GM23338 (cell line): ENCODE measurements at places on chromosomes 11 and 22. TPM values are rescaled to one million over a fixed set of nuclear protein-coding genes. Genes with fewer than 3 reads are reported as not detected.

Gene TEX54
- not detected in 2 replicates for total RNA-seq

Gene FGF3
- total RNA-seq = 1.2 TPM in 1 of 2 replicates, not detected in the other

Gene DBX1
- total RNA-seq = not detected in 2 replicates

Gene SLC16A8
- total RNA-seq = 0.66 and 1.0 TPM in 2 replicates

Gene ZFP91
- 30.0 and 30.2 TPM in 2 replicates for total RNA-seq

Gene TMPRSS6
- not detected in 2 replicates for total RNA-seq

Gene OR52L1
- 0.17 TPM in 1 of 2 replicates, not detected in the other for total RNA-seq

Gene RFPL2
- total RNA-seq = 1.3 TPM in 1 of 2 replicates, not detected in the other

Gene PDE3B
- 16.9 and 21.3 TPM in 2 replicates for total RNA-seq

Gene UPK3A
- total RNA-seq = 0.89 TPM in 1 of 2 replicates, not detected in the other

Gene CNIH2
- 9.2 and 10.8 TPM in 2 replicates for total RNA-seq

Gene ARHGAP8
- total RNA-seq = 45.4 and 62.8 TPM in 2 replicates

Gene GAS2
- 5.0 and 6.7 TPM in 2 replicates for total RNA-seq

DNA sequence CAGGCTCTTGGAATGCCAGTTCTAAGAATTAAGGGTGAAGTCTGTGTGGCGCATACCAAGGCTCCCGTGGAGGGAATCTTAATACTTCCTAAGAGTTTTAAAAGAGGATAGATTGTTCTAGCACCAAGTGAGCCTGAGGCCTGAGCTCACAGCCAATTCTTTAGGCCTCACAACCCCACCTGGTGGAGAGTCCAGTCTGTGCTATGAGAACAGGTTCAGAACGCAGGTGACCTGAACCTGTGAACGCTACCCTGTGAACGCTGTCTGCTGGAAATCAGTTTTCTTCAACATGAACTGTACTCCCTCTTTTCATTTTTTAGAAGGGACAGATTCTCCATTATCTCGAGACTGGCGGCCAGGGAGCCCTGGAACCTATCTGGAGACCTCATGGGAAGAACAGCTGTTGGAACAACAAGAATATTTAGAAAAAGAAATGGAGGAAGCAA is 43.2 kb upstream of the DLAT start:
- H3K36me3 ChIP-seq = no peaks in the 10 kb centered on the region; the same call in 1 of the 2 replicates
- H3K4me3 ChIP-seq = peak overlapping the region; percentile 26
- H3K4me1 ChIP-seq = peaks cover 33% of the 10 kb centered on the region
- H3K27me3 ChIP-seq = no peaks in the 10 kb centered on the region

GRCh38 chr11:111259896-111260295 is 14.4 kb downstream of the POU2AF2 start:
- no peaks in the 10 kb centered on the region for H3K36me3 ChIP-seq
- no peak for DNase-seq
- H3K4me3 ChIP-seq = no peak overlapping the region

- H3K27me3 ChIP-seq = no peaks in the 10 kb centered on the region
- H3K4me1 ChIP-seq = no peaks in the 10 kb centered on the region
- no peaks in the 10 kb centered on the region for H3K36me3 ChIP-seq
- no peak overlapping the region for H3K27ac ChIP-seq
These were observed 16.4 kb upstream of the FCHSD2 start for GRCh38 chr11:73158356-73159051.

- no peak for DNase-seq
- no peak overlapping the region for H3K27ac ChIP-seq
- H3K36me3 ChIP-seq = no peaks in the 10 kb centered on the region
- peaks cover 18% of the 10 kb centered on the region for H3K27me3 ChIP-seq
- H3K4me1 ChIP-seq = no peaks in the 10 kb centered on the region
These were observed 4.4 kb downstream of the CST6 start for GRCh38 chr11:66015936-66016792.

- H3K4me3 ChIP-seq = no peak overlapping the region
- DNase-seq = no peak
- H3K27ac ChIP-seq = no peak overlapping the region
- no peaks in the 10 kb centered on the region for H3K27me3 ChIP-seq
- no peaks in the 10 kb centered on the region for H3K36me3 ChIP-seq
- H3K4me1 ChIP-seq = no peaks in the 10 kb centered on the region
These were observed 1.6 kb downstream of the IL2RB start for GRCh38 chr22:37148031-37148651.

- H3K4me3 ChIP-seq = no peak overlapping the region
- peaks cover 23% of the 10 kb centered on the region for H3K4me1 ChIP-seq
- H3K27me3 ChIP-seq = no peaks in the 10 kb centered on the region
- DNase-seq = no peak
These were observed 74.3 kb downstream of the RPUSD4 start for GRCh38 chr11:126137136-126137535.

GRCh38 chr11:120996973-120997372 is 26.9 kb upstream of the TBCEL start:
- no peak overlapping the region for H3K27ac ChIP-seq
- no peaks in the 10 kb centered on the region for H3K36me3 ChIP-seq
- DNase-seq = no peak
- H3K4me1 ChIP-seq = peaks cover 17% of the 10 kb centered on the region

DNA sequence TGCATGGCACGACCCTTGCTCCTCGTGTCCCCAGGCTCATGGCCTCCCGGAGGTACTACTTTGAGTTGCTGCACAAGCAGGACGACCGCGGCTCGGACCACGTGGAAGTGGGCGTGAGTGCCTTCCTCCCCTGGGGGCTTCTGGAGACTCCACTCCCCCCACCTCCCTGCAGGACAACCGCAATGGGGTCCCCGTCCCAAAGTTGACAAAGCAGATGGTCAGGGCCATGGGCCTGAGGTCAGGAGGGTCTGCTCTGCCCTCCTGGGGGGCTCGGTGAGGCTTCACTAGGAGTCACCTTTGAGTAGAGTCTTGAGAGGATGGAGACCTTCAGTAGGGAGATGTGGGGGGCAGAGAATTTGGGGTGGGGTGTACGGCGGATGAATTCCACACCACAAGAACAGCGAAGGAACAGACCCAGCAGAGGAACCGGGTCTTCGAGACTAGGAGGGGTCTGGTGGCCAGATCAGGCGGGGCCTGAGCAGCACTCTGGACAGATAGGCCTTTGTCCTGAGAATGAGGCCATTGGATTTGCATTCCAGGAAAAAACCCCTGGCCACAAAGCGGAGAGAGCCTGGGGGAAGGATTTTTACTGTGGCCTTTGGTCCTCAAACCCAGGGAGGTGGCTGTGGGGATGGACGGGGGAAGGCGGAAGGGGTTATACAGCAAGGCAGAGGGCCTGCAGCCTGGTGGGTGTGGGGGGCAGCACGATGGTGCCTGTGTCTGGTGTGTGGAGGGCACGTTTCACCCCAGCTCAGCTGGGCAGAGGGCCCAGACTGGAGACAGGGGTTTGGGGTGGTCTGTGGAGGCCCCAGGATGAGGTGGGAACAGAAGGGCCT is 4.6 kb downstream of the B4GALNT4 start:
- H3K27me3 ChIP-seq = no peaks in the 10 kb centered on the region
- no peaks in the 10 kb centered on the region; the same call in 1 of the 2 replicates for H3K4me1 ChIP-seq
- H3K4me3 ChIP-seq = no peak overlapping the region
- H3K36me3 ChIP-seq = peaks cover 4% of the 10 kb centered on the region
- no peak overlapping the region for H3K27ac ChIP-seq

DNA sequence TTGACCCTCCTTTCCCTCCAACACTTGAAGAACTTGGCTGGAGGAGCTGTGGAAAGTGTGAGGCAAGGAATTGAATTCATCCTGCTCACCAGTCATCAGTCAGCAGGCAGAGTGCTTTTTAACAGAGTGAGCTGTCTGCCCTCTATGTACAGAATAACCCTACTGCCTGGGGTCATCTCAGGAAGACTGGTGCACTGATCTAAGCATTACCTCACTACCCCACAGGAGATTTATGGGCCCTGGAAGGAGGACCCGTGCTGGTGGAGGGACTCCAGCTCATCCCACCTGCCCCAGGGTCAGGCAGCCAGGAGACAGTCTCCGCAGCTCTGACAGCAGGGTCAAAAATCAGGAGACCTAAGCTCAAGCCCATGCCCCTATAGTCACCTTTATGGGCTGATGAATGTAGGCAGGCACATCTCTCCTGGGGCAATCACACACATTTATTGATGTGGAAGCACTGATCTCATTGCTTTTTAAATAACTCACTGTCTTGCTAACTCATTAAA is 270.8 kb upstream of the SESN3 start:
- no peaks in the 10 kb centered on the region for H3K36me3 ChIP-seq
- no peak overlapping the region for H3K27ac ChIP-seq
- no peak overlapping the region for H3K4me3 ChIP-seq
- peaks cover 5% of the 10 kb centered on the region for H3K4me1 ChIP-seq
- no peaks in the 10 kb centered on the region for H3K27me3 ChIP-seq
- DNase-seq = no peak

DNA sequence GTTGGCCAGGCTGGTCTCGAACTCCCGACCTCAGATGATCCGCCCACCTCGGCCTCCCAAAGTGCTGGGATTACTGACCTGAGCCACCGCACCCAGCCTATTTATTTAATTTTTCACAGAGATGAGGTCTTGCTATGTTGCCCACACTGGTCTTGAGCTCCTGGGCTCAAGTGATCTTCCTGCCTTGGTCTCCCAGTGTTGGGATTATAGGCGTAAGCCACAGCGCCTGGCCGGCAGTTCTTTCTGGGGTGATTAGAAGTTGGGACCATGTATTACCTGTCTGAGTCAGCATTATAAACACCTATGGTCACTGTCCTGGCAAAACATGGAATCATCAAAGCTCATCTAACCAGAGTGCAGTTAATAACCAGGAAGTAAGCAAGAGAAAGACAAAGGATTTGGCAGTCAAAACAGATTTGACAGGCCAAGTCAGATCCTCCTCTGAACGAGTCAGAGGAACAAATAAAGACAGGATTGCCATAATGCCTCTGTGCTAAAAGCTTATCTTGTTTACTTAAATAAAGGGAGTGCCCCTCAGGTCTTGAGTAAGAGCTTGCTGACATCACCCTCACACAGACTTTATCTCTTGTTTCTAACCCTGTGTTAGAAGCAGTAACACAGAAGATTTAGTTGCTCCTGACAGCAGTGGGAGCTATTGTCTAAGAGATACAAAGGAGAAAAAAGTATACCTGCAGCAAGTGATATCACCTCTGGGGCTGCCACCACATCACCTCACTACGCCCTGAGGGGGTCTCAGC is 3.7 kb downstream of the SERPIND1 start:
- H3K27ac ChIP-seq = no peak overlapping the region
- no peaks in the 10 kb centered on the region for H3K36me3 ChIP-seq
- H3K27me3 ChIP-seq = no peaks in the 10 kb centered on the region
- no peak for DNase-seq

GRCh38 chr22:39183991-39184585 is 31.6 kb upstream of the CBX7 start:
- no peak overlapping the region for H3K27ac ChIP-seq
- no peaks in the 10 kb centered on the region for H3K27me3 ChIP-seq
- H3K4me1 ChIP-seq = peaks cover 15% of the 10 kb centered on the region; the same call in 1 of the 2 replicates
- H3K4me3 ChIP-seq = no peak overlapping the region

GRCh38 chr11:75524665-75525432 is 892 bp downstream of the GDPD5 start:
- peaks cover 41% of the 10 kb centered on the region for H3K27me3 ChIP-seq
- no peaks in the 10 kb centered on the region for H3K36me3 ChIP-seq
- peak overlapping the region; percentile 85 for H3K4me3 ChIP-seq
- DNase-seq = peak; percentile 46
- no peak overlapping the region for H3K27ac ChIP-seq
- H3K4me1 ChIP-seq = 0 out of 2 replicates have a peak, but pooled peaks cover 5% of the 10 kb centered on the region

GRCh38 chr11:8318536-8318935 is 54.9 kb upstream of the LMO1 start:
- H3K36me3 ChIP-seq = no peaks in the 10 kb centered on the region
- no peaks in the 10 kb centered on the region for H3K27me3 ChIP-seq
- H3K4me3 ChIP-seq = no peak overlapping the region
- H3K4me1 ChIP-seq = no peaks in the 10 kb centered on the region
- H3K27ac ChIP-seq = no peak overlapping the region

GRCh38 chr11:123187248-123187647 is 7.8 kb downstream of the CLMP start:
- no peak overlapping the region for H3K4me3 ChIP-seq
- H3K27me3 ChIP-seq = no peaks in the 10 kb centered on the region
- H3K36me3 ChIP-seq = no peaks in the 10 kb centered on the region
- H3K4me1 ChIP-seq = peaks cover 54% of the 10 kb centered on the region
- no peak overlapping the region for H3K27ac ChIP-seq
- DNase-seq = no peak

GRCh38 chr11:65572356-65573051 is at the start of gene FAM89B:
Gene FAM89B (plus strand): TSS chr11:65572538. CDS start chr11:65572670, 132 bp downstream.
- H3K4me3 ChIP-seq = peak within 1 kb of the TSS; percentile 91
- H3K27me3 ChIP-seq = peaks cover 32% of the 10 kb centered on the region
- peaks cover 31% of the 10 kb centered on the region for H3K4me1 ChIP-seq
- no peak within 1 kb of the TSS for H3K27ac ChIP-seq

- no peaks in the 10 kb centered on the region for H3K27me3 ChIP-seq
- peaks cover 10% of the 10 kb centered on the region for H3K36me3 ChIP-seq
- no peak for DNase-seq
- H3K27ac ChIP-seq = no peak overlapping the region
- no peak overlapping the region for H3K4me3 ChIP-seq
These were observed 9.5 kb downstream of the USP28 start for GRCh38 chr11:113865873-113866272.

GRCh38 chr11:118364956-118365615 is 5.7 kb downstream of the UBE4A start:
- H3K36me3 ChIP-seq = peaks cover 20% of the 10 kb centered on the region
- no peak overlapping the region for H3K4me3 ChIP-seq
- peaks cover 3% of the 10 kb centered on the region; the same call in 1 of the 2 replicates for H3K4me1 ChIP-seq

GRCh38 chr11:77371646-77372045 is 70.2 kb upstream of the GDPD4 start:
- no peak overlapping the region for H3K27ac ChIP-seq
- no peak overlapping the region for H3K4me3 ChIP-seq
- peaks cover 38% of the 10 kb centered on the region for H3K36me3 ChIP-seq
- H3K4me1 ChIP-seq = no peaks in the 10 kb centered on the region
- H3K27me3 ChIP-seq = no peaks in the 10 kb centered on the region
- no peak for DNase-seq

DNA sequence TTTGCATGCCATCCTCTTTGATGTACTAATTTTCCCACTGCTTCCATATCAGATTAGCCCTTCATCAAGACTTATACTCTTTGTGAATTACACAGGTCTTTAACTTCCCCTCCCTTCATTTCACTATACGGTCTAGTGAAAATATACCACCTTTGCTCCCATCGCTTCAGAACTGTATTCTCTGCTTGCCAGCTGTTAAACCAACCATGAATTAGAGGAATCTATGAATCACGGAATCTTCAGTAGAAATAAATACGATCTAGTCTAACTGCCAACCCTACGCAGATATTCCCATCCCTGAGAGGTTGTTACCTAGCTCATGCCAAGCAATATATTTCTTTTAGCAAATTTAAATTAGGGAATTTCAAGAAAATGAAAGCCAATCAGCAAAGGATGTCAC is 177.8 kb upstream of the MPPED2 start:
- DNase-seq = no peak
- H3K27ac ChIP-seq = no peak overlapping the region
- H3K4me3 ChIP-seq = no peak overlapping the region
- no peaks in the 10 kb centered on the region for H3K36me3 ChIP-seq
